GM23248 (cell line): ENCODE measurements at places on chromosomes 12 and 14.

- H3K27ac ChIP-seq, result no peak overlapping the region
- H3K4me3 ChIP-seq, result no peak overlapping the region
- peaks cover 10% of the 10 kb centered on the region for H3K4me1 ChIP-seq
- H3K36me3 ChIP-seq, result no peaks in the 10 kb centered on the region
- peak; percentile 80 for DNase-seq
These were observed 130.3 kb upstream of the RBM19 start for GRCh38 chr12:114096461-114096860.

- H3K27ac ChIP-seq, result no peak overlapping the region
- DNase-seq, result no peak
- H3K27me3 ChIP-seq, result no peaks in the 10 kb centered on the region
- no peaks in the 10 kb centered on the region for H3K36me3 ChIP-seq
- no peaks in the 10 kb centered on the region for H3K4me1 ChIP-seq
These were observed 107.4 kb downstream of the PPM1A start for GRCh38 chr14:60356386-60356785.

GRCh38 chr12:29053567-29053966 lies 95.5 kb upstream of the FAR2 start:
- no peak for DNase-seq
- no peaks in the 10 kb centered on the region for H3K36me3 ChIP-seq
- no peaks in the 10 kb centered on the region for H3K4me1 ChIP-seq
- no peak overlapping the region for H3K27ac ChIP-seq
- no peak overlapping the region for H3K4me3 ChIP-seq

DNA sequence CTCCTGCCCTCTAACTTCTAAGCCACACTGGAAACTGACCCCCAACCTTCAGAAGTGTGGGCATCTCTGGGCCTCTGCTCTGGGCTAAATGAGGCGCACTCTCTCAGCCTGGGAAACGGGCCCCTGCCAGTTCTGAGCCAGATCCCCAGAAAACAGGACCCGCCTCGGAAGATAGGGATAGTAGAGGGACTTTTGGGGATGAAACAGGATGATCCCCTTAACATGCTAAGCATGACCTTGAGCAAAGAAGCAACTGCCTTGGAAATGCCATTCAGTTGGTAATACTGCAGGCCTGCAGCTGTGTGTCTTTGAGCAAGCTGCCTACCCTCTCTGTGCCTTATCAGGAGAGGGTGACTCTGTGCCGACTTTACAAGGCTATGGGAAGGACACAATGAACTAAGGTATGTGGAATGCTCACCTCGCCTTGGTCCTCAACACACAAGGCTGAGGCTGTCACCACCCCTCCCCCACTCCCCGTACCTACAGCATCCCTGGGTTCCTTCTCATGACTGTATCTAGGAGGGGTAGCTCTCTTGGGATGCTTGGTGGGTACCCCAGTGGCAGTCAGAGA lies 54.0 kb downstream of the NCOR2 start:
- no peak overlapping the region for H3K4me3 ChIP-seq
- no peaks in the 10 kb centered on the region for H3K36me3 ChIP-seq
- no peak for DNase-seq
- H3K4me1 ChIP-seq, result peaks cover 49% of the 10 kb centered on the region

- H3K27me3 ChIP-seq, result no peaks in the 10 kb centered on the region
- no peak overlapping the region for H3K4me3 ChIP-seq
- no peaks in the 10 kb centered on the region for H3K36me3 ChIP-seq
- H3K4me1 ChIP-seq, result peaks cover 8% of the 10 kb centered on the region; the same call in 1 of the 2 replicates
- no peak overlapping the region for H3K27ac ChIP-seq
These were observed 4.8 kb upstream of the LMO3 start for GRCh38 chr12:16610743-16611142.

DNA sequence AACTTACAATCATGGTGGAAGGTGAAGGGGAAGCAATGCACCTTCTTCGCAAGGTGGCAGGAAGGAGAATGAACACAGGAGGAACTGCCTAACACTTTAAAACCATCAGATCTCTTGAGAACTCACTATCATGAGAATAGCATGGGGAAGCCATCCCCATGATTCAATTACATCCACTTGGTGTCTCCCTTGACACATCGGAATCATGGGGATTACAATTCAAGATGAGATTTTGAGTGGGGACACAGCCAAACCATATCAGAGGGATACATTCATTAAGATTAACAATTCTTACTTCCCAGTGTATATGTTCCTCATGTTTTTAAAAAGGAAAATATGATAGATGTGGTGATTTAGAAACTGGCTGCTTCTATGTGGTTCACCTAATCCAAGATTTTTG lies 117.9 kb downstream of the PDE3A start:
- H3K4me3 ChIP-seq, result no peak overlapping the region
- peak; percentile 42 for DNase-seq
- H3K4me1 ChIP-seq, result peaks cover 50% of the 10 kb centered on the region
- peak overlapping the region; percentile 68 for H3K27ac ChIP-seq

DNA sequence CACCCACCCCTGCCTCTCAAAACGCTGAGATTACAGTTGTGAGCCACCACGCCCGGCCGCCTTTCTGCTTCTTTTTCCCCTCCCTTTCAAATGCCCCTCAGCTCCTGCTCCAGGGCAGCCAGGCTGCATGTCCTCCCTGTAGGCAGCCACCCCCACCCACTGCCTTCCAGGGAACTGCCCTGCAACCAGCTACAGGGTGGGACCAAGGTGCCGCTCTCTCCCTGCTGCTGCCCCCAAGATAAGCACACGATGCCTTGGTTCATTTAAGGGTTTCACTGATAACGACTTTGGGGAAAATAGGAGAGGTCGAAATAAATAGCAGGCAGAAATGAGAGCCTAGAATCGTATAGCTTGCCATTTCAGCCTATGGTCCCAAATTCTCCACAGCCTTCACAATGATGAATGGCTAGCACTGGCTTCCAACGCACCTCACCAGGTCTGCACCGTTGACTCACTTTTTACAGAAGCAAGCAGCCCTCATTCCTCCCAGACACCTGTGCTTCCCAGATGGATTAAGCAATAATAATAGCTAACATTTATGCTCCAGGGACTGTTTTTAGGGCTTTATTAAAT lies 40.7 kb downstream of the ATG14 start:
- no peaks in the 10 kb centered on the region for H3K27me3 ChIP-seq
- H3K36me3 ChIP-seq, result no peaks in the 10 kb centered on the region

GRCh38 chr12:117226505-117226904 lies 36.2 kb upstream of the FBXO21 start:
- H3K27me3 ChIP-seq, result 0 out of 2 replicates have a peak, but pooled peaks cover 4% of the 10 kb centered on the region
- DNase-seq, result no peak
- H3K27ac ChIP-seq, result no peak overlapping the region
- H3K4me1 ChIP-seq, result no peaks in the 10 kb centered on the region
- H3K4me3 ChIP-seq, result no peak overlapping the region
- H3K36me3 ChIP-seq, result no peaks in the 10 kb centered on the region
